Esophagus muscularis mucosa (tissue), 4 donors: ENCODE measurements at places on chromosomes 2 and 18. TPM values are rescaled to one million over a fixed set of nuclear protein-coding genes. Genes with fewer than 3 reads are reported as not detected.

DNA sequence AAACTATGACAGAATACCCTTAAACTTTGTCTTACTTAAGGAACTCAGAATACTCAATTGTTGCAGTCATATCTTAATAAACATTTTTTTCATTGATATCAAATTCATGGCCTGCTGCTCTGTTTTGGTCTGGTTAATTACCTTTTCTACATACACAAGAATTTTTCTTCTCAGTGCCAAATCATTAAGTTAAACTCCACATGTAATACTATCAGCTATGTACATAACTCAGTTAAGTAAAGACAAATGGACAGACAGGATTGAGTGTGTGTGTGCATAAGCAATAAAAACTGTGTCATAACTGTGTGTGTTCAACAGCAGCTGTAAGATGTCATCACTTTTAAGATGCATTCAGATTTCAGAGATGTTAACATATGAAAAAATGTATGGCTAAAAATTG, 34.4 kb downstream of the VRK2 start:
- H3K27ac ChIP-seq, result no peak overlapping the region
- DNase-seq, result no peak
- H3K36me3 ChIP-seq, result no peaks in the 10 kb centered on the region
- no peak overlapping the region for H3K4me3 ChIP-seq
- H3K4me1 ChIP-seq, result no peaks in the 10 kb centered on the region

- no peaks in the 10 kb centered on the region for H3K27me3 ChIP-seq
- peak overlapping the region; percentile 45 for H3K27ac ChIP-seq
- H3K36me3 ChIP-seq, result no peaks in the 10 kb centered on the region
- no peak overlapping the region for H3K4me3 ChIP-seq
Measured at GRCh38 chr2:190334479-190335224, 8.7 kb upstream of the INPP1 start.

DNA sequence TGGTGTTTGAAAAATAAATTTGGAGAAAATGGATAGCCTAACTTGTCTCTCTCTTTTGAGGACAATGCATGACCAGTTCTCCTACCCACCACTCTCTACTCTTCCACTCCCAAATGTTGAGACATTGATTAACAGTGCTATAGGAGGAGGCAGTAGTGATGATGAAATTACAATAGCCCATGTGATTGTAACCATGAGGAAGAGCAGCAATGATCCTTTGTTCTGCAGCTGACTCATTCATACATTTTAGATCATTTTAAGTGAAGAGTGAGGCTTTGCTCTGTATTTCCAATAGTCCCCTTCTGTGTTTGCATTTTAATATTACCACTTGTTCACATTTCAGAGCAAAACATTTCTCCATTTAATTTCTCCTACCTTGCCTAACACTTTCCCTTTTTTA, 592.3 kb downstream of the THSD7B start:
- no peaks in the 10 kb centered on the region for H3K36me3 ChIP-seq
- DNase-seq, result no peak
- H3K4me3 ChIP-seq, result no peak overlapping the region
- H3K27ac ChIP-seq, result no peak overlapping the region
- no peaks in the 10 kb centered on the region for H3K27me3 ChIP-seq

DNA sequence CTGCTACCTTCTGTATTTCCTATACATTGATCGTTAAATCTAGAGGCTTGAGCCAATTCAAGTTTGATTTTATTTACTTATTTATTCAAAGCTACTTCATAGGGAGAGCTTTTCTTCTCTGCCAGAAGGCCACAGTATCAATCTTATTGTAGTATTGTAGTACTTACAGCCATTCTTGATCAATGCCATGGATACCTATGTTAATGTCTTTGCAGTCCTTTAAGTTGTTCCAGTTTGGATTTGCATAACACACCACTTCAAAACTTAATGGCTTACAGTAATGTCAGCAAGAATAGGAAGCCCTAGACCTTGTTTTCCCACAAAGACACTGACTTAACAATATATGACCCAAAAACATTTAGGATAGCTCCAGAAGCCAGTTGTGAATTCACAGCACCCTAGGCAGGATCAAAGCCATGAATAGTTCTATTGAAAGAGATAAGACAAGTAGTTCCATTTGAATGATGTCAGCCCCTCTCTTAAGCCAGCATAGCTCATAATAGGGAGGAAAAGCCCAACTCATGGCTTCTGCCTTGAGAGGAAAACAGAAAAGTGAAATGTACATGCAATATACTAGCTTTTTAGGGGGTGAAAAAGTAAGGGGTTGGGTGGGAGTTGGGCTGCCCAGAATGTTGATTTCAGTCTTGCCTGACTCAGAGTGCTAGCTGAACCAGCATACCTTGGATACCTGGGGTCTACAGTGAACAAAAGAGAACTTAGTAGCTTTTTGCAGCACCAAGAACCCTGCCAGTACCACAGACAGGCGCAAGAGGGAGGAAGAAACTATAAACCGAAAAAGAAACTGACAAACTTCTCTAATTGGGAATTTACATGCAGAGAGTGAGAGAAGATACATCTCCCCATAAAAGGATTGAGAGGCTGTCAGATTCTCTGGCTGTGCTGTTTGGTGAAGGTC, 101.4 kb downstream of the CAMKMT start:
- H3K27ac ChIP-seq, result no peak overlapping the region
- no peak overlapping the region for H3K4me3 ChIP-seq
- no peak for DNase-seq
- H3K36me3 ChIP-seq, result no peaks in the 10 kb centered on the region
- no peaks in the 10 kb centered on the region for H3K4me1 ChIP-seq

STAT4 gene
- total RNA-seq, result 5.4 TPM
